Activated CD4-positive, alpha-beta T cell treated with anti-CD3 and anti-CD28 coated beads for 4 hours (primary cell): ENCODE measurements at places on chromosomes 2 and 18.

DNA sequence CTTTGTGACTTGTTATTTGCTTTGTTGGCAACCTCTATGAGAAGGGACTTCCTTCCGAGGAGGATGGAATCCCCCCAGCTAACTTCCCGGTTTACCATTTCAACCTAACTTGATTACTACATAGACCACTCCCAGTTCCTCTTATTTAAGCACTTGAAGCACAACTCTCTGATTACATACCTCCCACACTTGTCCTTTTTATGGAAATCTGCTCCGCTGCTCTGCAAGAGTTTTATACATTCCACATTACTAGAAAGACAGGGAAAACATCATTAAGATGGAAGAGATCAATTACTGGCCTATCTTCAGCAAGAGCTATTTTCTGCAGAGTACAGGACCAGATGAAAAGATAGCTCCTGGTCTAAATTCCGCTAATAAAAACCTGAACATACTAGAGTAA, 160.0 kb upstream of the PGAP1 start:
- DNase-seq, result no peak

- no peak for DNase-seq
Observed at GRCh38 chr2:46010925-46011490, 286.2 kb upstream of the EPAS1 start.

GRCh38 chr2:30282721-30283120, 51.4 kb downstream of the LBH start:
- no peak for DNase-seq

- no peak for DNase-seq
Observed at GRCh38 chr2:172888714-172889669, 153.3 kb downstream of the RAPGEF4 start.

DNA sequence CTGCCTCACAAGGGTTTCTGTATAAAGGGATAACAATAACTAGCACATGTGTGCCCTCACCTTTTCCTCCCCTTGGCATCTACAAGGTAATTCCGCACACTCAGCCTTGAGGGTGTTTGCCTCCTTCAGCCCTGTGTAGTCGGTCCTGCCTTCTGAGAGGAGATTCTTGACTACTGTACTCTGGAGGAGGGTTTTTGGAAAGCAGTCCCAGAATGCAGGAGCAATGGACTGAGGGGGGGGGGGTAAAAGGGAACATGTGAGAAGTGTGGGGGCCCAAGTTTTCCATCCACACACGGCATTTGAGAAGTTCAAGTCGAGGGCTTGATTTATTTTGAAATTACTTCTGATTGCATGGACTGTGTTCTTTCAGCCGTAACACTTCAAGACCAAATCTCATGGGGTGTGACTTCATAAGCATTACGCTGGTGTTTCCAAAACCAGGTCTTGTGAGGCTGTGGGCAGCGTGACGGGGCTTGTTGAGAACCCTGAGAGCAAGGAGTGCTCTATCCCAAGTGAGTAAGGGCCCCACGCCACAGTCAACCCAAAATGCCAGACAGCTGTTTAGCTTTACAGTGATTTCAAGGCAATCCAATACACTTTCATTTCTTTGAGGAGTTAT, 198.7 kb upstream of the MEIS1 start:
- no peak for DNase-seq
